ENCODE measurements at places on chromosomes 11 and 22.

GRCh38 chr11:76071090-76071489 is 135.2 kb downstream of the WNT11 start:
- no peak for DNase-seq

DNA sequence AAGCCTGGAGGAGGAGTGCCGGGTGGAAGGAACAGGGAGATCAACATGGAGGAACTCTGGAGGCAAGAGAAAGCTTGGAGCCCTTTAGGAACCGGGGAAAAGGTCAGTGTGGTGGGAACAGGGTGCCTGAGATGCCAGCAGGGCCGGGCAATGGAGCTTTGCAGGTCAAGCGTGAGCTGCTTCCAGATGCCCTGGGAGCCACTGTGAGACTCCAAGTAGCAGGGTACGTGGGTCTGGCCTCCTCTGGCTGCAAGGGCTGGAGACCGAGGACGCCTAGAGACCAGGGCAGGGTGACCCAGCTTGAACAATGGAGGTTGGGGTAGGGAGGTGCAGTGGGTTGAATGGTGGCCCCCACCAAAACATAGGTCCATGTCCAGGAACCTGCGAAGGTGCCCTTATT is 15.6 kb upstream of the EMID1 start:
- no peak for DNase-seq

DNA sequence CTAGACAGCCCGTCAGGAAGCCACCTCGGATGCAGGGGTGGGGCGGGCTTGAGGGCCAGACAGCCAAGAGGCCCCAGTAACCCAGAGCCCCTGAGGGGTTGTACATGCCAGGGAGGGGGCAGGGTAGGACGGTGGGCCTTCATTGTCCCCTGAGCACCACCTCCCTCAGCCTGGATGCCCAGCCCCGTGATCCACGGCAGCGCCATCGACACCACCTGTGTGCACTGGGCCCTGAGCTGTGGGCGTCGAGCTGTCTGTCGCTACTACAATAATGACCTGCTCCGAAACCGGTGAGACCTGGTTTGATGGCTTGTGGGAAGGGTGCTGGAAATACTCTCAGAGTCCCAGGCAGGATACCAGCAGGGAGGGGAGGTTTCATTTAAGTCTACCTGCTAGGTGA is 37.4 kb upstream of the TPBGL start:
- DNase-seq = no peak

DNA sequence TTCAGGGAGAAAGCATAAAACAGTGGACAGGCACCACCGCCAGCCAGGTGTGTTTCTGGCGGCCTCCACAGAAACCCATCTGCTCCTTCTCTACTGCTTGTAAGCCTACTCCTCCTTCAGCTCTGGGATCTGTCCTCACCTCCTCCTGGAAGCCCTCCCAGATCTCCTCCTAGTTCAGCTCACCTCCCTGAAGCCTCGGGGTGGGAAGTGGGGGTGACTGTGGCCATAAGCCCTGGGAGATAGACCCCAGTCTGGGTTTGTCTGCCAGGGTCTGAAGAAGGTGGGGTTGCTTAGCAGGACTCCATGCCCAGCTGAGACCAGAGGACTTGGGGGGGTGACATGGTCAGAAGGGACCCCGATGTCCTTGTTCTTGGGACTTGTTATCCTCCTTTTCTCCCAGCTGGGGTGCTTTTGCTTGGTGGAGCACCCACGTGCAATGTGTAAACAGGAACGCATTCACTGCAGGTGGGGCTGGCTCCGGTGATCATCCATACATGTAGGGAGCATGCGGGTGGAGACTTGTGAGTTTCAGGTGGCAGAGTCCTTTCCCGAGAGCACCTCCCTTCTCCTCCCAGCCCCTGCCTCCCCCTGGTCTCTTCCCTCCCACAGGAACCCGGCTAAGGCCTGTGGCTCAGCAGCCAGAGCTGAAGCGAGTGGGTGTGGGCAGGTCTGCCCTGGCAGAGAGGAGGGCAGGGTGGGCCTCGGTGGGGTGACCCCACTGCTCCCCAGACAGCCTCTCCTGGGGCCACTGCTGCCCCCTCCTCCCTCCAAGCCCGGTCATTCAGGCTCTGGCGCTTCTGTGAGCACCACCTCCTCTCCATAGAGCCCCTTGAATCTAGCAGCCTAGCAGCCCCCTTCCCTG is 25.9 kb downstream of the MRGPRG start:
- DNase-seq = no peak

GRCh38 chr11:11620173-11620920 is 1.5 kb downstream of the GALNT18 start:
- DNase-seq = no peak

- DNase-seq = no peak
Observed at GRCh38 chr11:61718621-61719302, 33.7 kb upstream of the MYRF start.

DNA sequence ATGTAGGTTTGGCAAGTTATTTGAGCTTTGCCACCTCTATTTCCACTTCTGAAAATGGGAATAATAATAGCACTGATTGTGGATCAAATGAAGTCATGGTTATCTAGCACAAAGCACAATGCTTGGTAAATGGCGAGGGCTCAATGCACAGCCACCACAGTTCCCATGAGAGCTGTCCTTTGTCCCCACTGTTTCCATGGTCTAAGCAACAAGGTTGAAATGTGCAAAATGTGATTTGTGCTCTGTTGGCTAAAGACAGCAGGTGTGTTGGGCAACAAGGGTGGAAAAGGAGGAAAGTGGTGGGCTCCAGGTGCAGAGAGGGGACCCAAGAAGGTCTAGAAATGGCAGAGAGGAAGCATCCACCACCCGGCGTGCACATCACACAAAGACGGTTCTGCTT is 200.5 kb downstream of the TRIM29 start:
- no peak for DNase-seq

- no peak for DNase-seq
Observed at GRCh38 chr11:128355558-128355957, 231.8 kb downstream of the ETS1 start.

DNA sequence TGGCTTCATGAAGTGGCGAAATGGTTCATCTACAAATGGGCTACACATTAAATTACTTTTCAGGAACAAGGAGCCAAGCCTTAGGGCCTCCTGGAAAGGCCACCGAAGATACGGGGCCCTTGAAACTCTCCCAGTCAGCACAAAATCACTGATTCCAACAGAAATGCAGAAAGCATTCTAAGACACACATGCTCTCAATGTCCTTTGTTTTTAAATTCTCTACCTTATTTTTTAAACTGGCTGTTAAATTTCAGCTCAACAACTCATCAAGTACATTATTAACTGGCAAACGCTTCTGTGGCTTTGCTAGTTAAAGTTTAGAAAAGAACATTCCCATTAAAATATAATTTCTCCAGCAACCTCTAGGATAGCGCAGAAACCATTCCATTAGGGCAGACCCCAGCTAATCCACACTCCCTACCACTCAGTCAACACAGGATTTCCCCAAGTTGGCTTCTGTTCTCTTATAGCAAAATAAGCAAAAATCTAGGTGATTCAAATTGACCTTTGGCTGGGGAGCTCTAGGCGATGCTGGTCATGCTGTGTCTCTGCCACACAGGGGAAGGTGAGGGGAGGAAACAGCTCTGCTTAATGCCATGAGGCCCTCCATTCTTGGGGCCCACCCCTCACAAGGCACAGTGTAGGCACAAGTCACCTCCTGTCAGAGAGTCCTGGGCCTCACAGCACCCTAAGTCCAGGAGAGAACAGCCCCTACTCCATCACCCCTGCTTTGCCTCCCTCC is 47.1 kb downstream of the PLEKHA7 start:
- DNase-seq = no peak

DNA sequence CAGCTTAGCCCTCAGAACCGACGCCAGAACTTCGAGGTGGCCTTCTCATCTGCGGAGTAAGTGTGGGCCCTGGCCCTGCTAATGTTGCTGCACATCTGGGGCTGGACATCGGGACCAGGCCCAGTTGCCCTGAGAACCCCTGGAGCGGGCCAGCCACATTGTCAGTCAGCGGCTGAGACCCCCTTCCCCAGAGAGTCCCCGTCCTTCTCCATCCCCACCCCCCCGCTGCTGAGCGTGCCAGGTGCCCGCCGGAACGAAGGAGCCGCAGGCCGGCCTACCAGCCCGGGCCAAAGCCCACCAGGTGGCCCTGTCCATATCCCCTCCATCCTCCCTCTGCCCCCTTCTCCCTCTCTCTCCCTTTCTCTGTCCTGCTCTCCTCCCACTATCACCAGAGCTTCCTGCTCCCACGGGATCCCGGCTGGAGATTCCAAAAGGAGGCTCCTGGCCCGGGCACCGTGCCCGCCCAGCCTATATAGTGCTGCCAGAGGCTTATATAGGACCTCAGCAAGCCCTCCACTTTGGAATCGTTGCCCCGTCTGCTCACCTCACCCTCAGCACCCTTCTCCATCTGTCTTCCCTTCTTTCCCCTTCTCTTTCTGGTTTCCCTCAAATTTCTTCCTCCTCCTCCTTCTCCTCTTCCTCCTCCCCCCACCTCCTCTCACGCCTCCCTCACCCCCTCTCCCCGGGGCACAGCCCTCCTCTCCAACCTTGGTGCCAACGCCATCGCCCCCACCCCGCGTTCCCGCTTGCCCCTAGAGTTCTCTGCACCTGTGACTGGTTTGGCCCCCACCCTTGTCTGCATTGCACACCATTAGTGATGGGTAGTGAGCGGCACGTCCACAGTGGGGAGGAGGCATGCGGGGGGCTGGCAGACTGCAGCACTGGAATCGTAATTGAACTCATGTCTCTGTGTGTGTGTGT is 7.3 kb downstream of the SELENOM start:
- DNase-seq = no peak

DNA sequence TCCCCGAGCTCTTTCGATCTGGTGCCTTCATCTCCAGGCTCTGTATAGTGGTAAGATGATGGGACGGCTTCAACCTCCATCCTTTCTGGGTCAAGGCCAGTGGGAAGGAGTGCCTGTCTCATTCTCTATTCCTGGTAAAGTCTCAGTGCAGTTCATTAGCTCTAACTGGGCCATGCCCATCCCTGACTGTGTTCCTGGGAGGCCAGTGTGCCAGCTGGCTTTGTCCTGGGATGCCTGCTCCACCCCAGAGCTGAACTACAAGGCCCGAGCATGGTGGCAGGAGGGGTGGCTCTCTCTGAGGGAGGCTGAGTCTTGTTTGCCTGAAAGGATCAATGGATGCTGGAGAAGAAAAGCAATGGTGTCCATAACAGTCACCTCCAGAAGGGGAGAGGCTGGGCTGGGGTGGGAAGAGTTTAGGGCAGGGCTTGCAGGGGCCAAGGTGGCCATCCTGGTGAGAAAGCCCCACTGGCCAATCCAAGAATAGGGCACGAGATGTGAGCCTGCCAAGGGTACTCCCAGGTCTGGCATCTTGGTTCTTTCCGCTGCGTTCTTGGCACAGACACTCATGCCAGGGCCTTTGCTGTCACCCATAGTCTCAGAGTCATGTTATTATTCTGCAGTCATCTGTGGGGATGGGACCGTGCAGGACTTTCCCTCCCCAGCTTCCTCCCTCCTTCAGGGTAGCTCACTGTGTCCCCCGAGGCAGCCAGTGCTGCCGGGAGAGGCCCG is 60.1 kb downstream of the PARVB start:
- DNase-seq = no peak

DNA sequence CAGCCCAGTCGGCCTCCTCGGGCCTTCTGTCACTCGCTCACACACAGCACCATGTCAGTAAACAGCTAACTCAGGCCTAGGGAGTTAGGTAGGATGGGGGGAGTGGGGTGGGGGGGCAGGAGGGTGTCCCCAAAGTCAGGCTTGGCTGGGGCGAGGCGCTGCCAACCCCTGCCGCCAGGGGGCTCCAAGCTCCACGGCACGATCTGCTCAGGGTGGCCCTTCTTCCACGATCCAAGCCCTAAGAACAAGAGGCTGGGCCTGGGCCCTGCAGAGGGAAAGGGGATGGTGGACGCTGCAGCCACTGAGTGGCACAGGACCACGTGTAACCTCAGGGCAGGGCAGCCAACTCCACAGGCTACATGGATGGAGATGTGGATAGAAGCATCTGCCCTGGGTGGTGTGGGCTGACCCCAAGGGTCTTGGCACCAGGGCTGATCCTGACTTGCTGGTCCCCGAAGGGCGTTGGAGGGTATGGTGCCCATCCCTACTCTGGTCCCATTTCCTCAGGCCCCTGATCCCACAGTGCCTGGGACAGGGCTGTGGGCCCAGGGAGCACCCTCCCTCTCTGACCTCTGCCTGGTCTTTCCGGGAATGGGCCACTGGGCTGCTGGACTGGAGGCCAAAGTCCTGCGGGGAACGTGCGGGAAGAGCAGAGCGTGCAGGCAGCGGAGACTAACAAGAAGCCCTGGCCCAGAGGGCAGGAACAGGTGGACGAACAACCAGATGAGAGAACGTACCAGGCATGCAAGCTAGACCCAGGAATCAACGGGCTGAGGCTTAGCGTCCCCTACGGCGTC is 29.1 kb upstream of the TXNRD2 start:
- DNase-seq = peak; percentile 42

GRCh38 chr22:41240377-41241132 is at the start of gene CHADL:
TSS of gene CHADL (minus strand) at chr22:41240931. CDS start at chr22:41240881, 50 bp downstream.
- DNase-seq = no peak

DNA sequence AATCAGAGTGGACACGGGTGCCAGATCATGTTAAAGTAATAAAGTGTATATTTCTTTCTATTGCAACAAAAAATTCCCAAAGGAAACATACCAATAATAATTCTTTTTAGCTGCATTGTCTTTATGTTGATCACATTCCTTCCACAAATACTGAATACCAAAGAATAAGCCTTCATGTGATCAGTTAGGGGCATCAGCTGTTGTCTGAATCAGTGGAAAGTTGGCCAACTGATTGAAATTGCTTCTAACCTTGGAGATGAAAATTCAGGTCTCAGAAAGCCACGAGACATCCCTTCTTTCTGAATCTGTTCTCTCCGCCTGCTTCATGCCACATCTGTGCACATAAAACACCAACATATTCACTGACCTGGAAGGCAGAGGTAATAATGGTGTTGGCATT is 785.2 kb downstream of the KCNA4 start:
- no peak for DNase-seq

- DNase-seq = no peak
Observed at GRCh38 chr11:132977746-132978145, 554.6 kb downstream of the OPCML start.

GRCh38 chr22:41636467-41636866 is 15.4 kb downstream of the XRCC6 start:
- no peak for DNase-seq

DNA sequence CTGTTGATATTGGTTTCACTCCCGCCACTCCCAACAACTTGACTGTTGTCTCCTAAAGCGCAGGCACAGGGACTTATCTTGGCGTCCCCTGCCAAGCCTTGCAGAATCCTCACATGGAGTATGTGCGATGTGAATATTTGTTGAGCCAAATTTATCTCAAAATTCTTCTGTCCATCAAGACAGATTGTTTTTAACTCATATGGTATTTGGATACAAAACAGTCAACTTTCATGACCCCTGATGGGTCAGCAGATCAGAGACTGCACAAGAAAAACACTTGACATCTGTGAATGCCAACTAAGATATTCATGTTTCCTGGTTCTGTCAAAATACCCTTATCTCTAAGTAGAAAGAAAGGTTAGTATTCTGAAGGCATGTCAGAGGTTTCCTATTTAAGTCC is 221.7 kb upstream of the BLID start:
- DNase-seq = no peak

All from AML-193 (cell line).